Pancreas (tissue), 10 donors: ENCODE measurements at places on chromosomes 3 and 15.
A peak's percentile ranks its signal among the peaks of the same experiment; 100 is the strongest.

DNA sequence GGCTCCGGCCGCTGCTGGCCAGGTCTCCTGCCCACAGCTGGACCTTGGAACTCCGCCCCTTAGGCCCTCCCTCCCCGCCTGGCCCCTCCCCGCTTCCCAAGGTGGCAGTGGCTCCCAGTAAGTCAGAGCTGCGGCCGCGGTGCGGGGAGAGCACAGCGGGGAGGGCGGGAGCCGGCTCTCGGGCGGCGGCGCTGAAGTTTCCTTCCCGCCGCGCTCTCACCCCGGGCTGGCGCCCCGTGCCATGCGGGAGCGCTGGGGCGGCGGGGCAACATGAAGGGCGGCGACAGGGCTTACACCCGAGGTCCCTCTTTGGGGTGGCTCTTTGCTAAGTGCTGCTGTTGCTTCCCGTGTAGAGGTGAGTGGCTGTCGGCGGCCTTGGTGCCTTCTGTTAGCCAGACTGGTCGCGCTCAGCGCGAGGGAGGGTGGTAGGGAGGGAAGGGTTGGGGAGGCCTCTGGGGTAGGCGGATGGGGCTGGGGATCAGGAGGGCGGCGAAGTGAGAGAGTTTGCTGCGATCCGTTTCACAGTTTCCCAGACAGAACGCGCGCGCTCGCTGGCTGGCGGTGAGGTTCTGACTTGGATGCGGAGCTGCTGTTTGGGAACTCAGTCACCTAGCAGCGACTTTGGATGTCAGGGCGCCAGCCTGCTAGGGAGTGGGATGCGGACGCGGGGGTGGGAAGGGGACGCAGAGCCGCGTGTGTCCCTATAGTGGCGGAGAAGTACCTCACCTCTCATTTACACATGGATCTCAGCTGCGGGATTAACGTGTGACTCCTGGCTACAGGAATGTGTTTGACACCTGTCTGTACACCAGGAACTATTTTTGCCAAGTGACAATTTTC is 145.5 kb upstream of the UMPS start:
- DNase-seq: peak; percentile 91

- DNase-seq: no peak
These were observed 137.3 kb downstream of the SNRK start for GRCh38 chr3:43423639-43424038.

DNA sequence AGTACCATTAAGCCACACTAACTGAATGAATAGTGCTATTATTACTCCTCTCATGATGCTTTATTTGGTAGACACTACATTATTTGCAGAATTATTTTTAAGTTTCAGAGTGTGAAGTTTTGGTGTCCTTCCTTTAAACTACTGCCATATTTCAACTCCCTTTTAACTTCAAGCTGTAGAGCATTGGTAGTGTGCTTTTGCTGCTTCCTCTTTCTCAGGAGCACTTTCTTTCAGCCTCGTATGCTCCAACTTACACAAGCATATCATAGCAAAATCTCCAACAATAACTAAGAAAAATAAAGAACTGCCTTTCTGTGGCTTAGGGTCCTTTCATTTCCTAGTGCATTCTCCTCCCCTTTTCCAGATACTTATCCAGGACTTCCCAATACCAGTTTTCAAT is 476.4 kb upstream of the AGTR1 start:
- no peak for DNase-seq

- no peak for DNase-seq
These were observed 5.6 kb downstream of the PDCD6IP start for GRCh38 chr3:33803894-33804526.

GRCh38 chr3:70911719-70912118 is 599.3 kb upstream of the MDFIC2 start:
- no peak for DNase-seq

GRCh38 chr3:13750215-13750614 is 129.7 kb downstream of the WNT7A start:
- no peak for DNase-seq

DNA sequence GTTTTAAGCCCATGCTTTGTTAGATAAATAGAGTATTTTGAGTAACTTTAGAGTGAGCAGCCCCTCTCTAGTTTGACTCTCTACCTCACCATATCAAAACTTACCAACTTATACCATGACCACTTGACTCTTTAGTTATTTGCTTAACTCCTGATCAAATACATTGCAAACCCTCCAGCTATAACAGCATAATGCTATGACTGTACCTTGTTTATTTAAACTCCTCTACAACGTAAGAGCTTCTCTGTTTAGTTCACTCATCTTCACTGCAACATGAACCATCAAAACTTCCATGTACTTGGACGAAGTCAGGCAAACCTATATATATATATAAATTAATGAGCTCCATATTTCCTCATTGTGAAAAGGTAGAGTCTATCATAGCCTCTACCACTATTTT is 218.2 kb downstream of the DPH6 start:
- DNase-seq: no peak

- DNase-seq: no peak
These were observed 113.9 kb upstream of the MANF start for GRCh38 chr3:51271172-51271571.

- no peak for DNase-seq
These were observed 9.1 kb upstream of the SNRPN start for GRCh38 chr15:24945711-24946110.

GRCh38 chr3:39362192-39362591 is 21.0 kb upstream of the SLC25A38 start:
- no peak for DNase-seq

GRCh38 chr3:43649365-43649968 is 27.7 kb upstream of the ANO10 start:
- no peak for DNase-seq

- DNase-seq: no peak
These were observed at the start of gene BCL2A1 for GRCh38 chr15:79970624-79971434. Gene BCL2A1 (minus strand): TSS chr15:79971196. CDS start chr15:79971119, 77 bp downstream.

- DNase-seq: no peak
These were observed 731.0 kb downstream of the ZNF385D start for GRCh38 chr3:21020043-21020442.

DNA sequence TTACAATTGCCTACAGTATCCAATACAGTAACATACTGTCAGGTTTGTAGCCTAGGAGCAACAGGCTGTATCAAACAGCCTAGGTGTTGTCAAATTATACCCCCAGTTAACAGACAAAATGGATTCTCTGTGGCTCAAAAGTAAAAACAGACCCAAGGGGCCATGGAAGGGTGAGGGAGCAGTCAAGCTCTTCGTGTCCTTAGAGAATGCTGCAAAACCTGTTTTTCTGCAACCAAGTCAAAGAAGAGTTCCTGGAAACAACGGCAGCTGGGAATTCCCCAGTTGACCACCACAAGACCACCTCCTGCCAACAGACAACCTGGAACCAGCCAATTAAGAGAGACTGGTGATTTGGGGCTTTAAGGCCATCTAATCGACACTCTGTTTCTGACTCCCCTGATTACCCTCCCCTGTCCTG is 11.1 kb upstream of the THUMPD3 start:
- DNase-seq: no peak

DNA sequence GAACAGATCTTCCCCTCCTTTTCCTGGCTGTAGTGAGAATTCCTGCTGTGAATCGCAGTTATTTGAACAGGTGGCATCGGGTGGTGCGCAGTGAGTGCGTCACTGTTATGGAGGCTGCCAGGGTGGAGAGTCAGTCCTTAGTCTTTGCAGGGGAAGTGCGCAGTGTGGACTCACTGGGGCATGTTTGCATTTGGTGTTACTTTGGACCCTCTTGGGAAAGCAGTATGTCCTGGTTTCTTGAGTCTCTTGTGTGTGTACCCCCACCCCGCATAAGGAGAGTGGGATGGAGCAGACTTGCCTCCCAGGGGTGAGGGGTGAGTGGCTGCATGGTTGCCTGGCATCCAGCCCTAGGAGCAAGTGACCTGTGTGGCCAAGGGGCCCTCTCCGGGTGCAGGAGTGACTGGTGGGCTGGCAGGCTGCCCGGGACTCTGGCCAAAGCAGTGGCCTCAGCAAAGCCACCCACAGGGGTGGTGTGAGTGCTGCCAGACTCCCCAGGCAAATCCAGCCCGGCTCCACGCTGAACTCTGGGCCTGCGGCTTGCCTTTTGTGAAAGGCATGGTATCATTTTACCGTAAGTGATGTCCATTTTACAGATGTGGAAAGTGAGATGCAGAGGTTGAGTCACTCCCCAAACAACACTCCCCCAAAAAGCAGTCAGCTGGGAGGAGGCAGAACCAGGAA is 46.4 kb downstream of the DNASE1L3 start:
- DNase-seq: peak; percentile 94

DNA sequence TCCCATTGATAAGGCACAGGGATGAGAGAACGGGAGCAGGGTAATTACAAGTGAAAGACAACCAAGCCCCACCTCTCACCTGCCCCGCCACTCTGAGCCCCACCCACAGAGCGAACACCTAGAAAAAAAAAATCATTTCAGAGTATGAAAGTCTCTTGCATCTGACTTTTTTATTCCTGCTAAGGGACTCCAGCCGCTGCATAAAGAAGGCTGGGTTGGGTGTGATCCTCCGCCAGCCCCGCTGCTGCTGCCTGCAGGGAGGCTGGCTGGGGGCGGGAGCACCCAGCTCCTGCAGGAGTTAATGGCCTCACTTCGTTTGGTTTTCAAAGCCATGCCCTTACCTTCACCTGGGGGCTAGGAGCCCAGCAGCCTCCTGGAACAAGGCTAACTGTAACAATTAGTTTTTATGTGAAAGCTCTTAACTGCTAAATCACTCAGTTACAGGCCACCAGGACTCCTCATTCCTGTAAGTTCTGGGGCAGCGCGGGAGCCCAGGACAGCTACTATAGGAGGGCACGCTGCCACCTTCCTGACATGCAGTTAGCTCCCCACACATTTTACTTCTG is 78.0 kb upstream of the SNRPA1 start:
- no peak for DNase-seq

GRCh38 chr3:151877269-151877668 is 3.8 kb downstream of the SUCNR1 start:
- no peak for DNase-seq
